ENCODE measurements at places on chromosomes 5 and 9.

GRCh38 chr9:115923903-115924668 lies 229.5 kb upstream of the PAPPA start:
- DNase-seq: no peak

DNA sequence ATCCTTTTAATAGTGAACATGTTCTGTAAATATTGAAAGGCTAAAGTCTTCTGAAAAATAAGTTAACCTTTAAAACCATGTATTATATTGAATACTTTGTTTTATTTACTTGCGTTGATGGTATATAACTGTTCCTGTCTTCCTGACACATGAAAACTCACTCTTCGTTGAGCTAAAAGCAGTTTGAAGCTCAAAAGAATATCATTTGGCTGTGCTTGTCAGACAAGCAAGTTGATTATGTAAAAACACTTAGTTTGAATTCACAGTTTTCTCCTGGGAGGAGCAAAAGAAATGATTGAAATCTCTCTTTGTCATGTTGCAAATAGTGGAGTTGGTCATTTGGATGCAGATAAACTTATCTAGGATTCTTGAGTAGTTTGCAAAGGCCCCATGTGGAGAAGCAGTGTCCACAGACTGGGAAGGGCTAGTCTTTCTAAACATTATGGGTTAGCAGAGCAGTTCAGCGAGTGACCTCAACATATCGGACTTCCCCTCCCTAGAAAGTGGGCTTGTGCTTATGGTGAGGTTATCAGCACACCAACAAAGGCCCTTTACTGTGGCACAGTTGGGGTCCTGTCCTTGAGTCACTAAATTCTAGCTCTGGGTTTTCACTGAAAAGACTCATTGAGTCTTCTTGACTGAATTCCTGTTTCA lies 290.4 kb downstream of the CSNK1G3 start:
- DNase-seq: no peak

GRCh38 chr5:72093824-72094223 lies 13.5 kb upstream of the MAP1B start:
- DNase-seq: no peak

- DNase-seq: no peak
These were observed 43.5 kb downstream of the LIX1 start for GRCh38 chr5:97098922-97099321.

Measured in activated CD4-positive, alpha-beta T cell treated with anti-CD3 and anti-CD28 coated beads, Interleukin-2, amount 50 U/mL, for 1 hour (primary cell).